ENCODE measurements at places on chromosomes 3 and 15. TPM values are rescaled to one million over a fixed set of nuclear protein-coding genes. Genes with fewer than 3 reads are reported as not detected.

PLAAT1 gene
- total RNA-seq = not detected

ATP13A5 gene
- not detected for total RNA-seq

LEO1 gene
- 66.7 TPM for total RNA-seq

ROPN1 gene
- total RNA-seq = not detected

ADAMTS7 gene
- total RNA-seq = 7.2 TPM
